Stimulated activated CD4-positive, alpha-beta T cell treated with anti-CD3 and anti-CD28 coated beads, Interleukin-2, amount 100 ng/mL, for 48 hours (primary cell): ENCODE measurements at places on chromosomes 16 and 17.

DNA sequence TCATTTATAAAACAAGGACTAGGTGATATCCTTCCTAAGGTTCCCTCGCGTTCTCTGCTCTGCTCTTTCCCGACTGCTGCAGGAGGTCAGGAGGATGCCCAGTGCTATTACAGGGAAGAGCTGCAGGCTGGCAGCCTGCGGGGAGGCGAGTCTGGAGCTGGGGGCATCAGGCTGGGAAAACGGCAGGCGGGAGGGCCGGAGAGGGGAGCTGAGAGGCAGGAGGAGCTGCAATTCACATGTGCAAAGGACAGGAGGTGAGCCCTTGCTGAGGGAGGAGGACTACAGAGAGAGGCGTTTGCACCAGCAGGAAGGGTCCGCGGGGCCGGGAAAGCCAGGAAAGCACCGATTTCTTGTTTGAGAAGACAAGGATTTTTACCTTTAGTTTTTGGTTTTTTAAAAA, 8.1 kb downstream of the ADAD2 start:
- no peak for DNase-seq

DNA sequence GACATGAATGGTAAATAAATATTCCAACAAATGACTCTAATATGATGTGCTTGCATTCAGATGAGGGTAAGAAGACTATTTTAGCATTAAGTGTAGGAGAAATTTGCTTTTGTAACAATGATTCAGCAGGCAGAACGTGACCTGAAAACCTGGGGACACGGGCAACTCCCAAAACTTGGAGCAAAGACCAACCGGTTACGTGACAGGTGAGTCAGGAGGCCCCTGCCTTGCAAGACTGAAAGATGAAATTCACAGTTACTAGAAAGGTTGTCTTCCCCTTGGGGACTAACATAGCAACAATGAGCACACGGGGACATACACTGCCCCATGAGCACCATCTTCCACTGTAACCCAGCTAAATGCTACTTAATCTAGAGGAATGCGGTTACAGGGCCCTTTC, 33.5 kb upstream of the ERN1 start:
- no peak for DNase-seq

DNA sequence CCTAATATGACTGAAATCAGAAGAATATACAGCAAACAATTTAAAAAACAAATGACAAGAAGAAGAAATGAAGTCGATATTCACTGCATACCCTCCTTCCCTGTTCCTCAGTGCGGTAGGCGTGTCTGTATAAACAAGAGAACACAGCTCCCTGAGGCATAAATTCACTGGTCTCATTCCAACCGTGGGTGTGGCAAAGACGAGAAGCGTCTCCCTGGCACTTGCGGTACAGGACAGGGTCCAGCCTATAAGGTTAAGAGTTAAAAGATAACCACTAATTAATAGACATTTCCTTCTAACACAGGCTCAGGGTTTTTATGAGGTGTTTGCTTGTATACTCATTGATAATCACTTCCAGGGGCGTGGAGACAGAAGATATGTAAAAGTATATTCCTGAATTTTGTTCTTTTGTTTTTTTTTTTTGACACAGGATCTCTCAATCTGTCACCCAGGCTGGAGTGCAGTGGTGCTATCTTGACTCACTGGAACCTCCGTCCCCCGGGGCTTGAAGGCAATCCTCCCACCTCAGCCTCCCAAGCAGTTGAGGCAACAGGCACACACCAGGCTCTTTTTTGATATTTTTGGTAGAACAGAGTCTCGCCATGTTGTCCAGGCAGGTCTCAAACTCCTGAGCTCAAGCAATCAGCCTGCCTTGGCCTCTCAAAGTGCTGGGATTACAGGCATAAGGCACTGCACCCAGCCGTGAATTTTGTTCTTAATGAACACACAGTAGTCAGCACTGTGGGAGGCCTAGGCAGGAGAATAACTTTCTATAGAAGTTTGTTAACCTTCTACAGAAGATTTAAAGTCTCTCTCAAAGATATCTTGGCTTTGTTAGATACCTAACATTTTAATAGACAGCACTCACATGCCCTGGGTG, 59.1 kb upstream of the CLEC18B start:
- no peak for DNase-seq

GRCh38 chr16:85829751-85830445, 30.4 kb downstream of the COX4I1 start:
- no peak for DNase-seq

DNA sequence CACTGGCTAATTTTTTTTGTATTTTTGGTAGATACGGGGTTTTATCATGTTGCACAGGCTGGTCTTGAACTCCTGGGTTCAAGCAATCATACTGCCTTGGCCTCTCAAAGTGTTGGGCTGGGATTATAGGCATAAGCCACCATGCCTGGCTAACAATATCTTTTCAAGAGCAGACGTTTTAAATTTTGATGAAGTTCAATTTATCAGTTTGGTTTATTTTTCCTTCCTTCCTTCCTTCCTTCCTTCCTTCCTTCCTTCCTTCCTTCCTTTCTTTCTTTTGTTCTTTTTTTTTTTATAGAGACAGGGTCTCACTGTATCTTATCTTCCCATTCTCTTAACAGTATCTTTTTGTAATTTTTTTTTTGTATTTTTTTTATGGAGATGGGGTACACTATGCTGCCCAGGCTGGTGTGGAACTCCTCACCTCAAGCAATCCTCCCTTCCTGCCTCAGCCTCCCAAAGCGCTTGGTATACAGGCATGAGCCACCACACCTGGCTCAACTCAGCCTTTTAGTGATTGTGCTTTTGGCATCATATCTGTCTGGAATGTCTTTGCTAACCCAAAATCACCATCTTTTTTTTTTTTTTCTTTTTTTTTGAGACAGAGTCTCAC, 13.6 kb upstream of the GIP start:
- DNase-seq, result no peak

DNA sequence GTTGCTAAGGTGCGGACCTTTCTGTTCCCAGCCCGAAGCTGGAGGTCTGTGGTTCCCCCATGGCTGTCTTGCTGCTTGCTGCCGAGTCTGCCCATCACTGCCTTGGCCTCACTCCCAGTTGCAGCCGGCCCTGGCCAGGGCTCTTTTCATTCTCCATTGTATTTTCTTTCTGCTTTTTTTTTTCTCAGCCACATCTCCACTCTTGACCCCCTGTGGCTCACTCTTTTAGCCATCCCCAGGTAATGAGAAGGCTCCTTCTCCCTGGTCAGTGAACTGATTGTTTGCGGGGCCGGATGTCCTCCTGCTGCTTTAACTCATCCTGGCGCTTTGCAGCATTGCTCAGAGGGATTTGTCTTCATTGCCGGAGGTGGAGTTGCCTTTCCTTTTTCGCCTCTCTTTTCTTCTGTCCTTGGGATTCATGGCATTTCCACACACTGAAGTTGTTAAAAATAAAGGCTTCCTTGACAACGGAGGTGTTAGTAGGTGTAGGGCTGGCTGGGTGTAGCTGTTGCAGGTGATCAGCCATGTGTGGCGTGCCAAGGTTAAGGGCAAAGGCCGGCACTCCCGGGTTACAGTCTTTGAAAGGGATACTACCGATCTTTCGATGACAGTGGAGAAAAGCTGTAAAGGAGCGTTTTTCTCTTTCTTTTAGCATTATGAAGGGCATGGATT, 34.1 kb downstream of the MAP2K6 start:
- no peak for DNase-seq

DNA sequence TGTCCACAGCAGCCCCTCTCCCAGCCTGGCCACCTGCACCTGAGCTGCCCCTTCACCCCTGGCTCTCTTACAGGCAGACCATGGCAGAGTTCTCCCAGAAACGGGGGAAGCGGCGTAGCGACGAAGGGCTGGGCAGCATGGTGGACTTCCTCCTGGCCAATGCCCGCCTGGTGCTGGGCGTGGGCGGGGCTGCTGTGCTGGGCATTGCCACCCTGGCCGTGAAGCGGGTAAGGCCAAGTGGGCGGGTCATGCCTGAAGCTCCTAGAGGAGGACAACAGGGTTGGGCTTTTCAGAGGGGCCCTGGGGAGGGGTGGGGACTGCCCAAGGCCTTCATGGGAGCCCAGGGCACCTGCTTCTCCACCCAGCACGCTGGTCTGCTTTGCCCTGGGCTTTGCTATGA, 2.2 kb downstream of the MIEF2 start:
- DNase-seq, result no peak
